C1 segment of cervical spinal cord (tissue), 14 donors: ENCODE measurements at places on chromosomes 11 and 22.

GRCh38 chr11:115544422-115544948 is 40.3 kb upstream of the CADM1 start:
- no peak for DNase-seq

- no peak for DNase-seq
Measured at GRCh38 chr22:17396516-17396915, 27.3 kb downstream of the CECR2 start.

DNA sequence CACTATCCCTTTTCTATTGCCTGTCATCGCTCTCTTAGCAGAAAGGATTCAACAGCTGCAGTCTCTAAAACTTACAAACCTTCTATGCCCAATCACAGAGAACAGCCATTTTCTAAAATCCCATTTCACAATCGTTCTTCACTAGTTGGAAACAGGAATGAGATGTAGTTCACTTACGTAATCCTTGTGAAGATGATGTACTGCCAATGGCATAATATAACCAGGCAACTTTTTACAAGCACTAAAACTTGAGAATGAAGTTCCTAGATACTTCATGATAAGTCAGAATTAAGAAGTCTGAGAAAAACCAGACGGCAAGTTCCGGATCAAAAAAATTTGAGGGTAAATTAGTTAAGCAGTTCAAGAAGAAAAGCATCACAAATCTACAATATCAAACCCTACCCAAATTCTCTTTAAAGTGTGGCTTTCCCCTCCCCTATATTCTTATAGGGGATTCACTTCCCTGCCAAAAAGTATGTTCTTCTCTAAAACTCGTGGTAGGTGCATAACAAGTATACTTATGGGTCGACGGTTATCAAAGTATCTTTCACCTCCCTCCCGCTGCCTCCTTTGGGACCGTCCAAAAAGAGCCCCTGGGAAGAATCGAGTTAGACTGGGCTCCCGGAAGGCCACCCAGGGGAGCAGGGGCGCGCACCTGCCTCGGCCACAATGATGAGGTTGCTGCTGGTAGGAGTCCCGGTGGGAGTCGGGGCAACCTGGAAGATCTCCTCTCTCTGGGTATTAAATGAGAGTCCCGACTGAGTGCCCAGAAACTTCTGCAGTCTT is 666 bp downstream of the MSANTD4 start:
- no peak for DNase-seq

DNA sequence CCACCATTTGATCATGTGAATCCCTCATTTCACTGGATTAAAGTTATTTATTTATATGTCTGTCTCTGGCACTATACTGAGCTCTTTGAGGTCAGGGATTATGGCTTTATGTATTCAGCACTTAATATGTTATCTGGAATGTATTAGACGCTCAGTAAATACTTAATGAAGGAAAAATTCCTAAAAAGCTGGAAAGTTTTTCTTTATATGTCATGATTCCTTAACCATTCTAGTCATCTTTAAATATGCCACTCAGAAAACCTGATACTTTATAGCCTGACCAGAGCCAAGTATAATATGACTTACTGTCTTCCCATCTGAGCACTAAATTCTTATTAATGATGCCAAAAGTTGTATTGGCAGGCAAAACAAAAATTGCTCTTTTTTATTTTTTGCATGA is 27.1 kb downstream of the RNF169 start:
- no peak for DNase-seq

- peak; percentile 20 for DNase-seq
Measured at GRCh38 chr11:47270331-47271271, 668 bp downstream of the MADD start.

DNA sequence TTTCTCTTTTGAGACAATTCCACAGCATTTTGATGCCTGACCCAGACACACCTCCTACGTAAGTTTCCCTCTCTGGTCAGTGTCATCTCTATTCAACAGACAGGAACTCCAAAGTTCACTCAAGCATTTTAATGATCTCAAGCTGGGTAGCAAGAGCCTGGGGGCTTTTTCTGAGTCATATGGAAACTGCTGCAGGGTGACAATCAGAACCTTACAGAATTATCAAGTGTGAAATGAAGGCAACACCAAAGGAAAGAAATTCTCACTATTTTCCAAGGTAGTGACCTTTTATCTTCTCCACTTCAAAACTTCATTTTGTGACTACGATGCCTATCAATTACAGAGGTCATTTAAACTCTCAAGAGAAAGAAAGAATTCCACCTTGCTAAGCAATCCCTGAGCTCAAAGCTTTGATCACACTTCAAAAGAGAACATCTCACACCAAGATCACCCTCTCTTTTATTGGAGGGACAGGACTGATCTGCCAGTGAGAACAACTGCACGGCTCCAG is 229.0 kb upstream of the ZC3H12C start:
- DNase-seq, result no peak

GRCh38 chr11:120587299-120587698 is 75.8 kb downstream of the GRIK4 start:
- DNase-seq, result no peak

- DNase-seq, result no peak
Measured at GRCh38 chr22:22730655-22731373, 86.4 kb downstream of the GGTLC2 start.

- no peak for DNase-seq
Measured at GRCh38 chr22:46855681-46856080, 93.2 kb downstream of the TBC1D22A start.

DNA sequence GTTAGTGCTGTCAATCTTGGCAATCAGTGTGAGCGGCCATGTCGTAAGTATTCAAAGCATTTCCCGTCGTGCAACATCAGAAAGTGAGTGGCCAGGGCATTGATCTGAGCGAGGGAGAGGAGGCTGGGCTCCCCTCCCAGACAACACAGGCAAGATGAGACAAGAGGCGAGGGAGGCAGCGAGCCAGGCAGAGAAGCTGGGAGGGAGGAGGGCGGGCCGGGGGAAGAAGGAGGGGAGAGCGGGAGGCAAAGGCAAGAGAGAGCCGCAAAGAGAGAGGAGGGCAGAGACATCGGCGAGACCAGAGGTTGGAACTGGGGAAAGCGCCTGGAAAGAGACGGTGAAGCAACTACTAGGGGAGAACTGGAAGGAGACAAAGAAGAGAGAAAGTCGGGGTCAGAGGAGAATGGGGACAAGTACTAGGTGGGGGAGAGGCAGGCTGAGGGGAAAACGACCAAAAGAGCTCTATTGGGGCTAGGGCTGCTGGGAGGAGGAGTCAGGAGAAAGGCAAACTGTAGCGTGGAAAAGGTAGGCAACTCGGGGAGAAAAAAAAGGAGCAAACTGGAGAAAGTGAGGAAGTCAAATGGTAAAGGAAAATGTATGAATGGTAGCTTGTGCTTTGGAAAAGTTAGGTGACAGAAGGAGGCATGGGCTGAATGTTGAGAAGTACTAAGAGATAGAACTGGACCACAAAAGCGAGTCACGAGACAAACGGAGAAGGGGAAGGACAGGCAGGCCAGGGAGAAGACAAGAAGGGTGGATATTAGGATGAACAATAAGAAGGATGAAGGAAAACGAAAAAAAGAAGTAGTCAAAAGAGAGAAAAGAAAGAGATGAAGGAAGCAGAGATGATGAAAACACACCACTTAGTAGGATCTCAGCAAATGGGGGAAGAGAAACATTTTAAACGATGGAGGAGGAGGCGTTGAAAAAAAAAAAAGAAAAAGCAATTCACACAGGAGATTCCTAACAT is 130.5 kb upstream of the C11orf58 start:
- DNase-seq, result no peak

GRCh38 chr11:114059984-114060391 is 477 bp downstream of the ZBTB16 start:
- DNase-seq, result no peak

DNA sequence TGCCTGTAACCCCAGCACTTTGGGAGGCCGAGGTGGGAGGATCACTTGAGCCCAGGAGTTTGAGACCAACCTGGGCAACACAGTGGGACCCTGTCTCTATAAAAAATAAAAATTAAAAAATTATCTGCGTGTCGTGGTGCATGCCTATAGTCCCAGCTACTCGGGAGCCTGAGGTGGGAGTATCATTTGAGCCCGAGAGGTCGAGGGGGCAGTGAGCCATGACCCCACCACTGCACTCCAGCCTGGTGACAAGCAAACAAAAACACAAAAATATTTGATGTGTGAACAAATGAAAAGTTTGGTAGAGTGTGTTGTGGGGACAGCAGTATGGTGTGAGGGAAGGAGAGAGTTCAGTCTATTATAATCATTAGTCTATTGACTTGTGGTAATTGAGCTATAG is 90.8 kb upstream of the PARVA start:
- no peak for DNase-seq

- no peak for DNase-seq
Measured at GRCh38 chr22:38238519-38239071, 34.2 kb downstream of the TMEM184B start.

DNA sequence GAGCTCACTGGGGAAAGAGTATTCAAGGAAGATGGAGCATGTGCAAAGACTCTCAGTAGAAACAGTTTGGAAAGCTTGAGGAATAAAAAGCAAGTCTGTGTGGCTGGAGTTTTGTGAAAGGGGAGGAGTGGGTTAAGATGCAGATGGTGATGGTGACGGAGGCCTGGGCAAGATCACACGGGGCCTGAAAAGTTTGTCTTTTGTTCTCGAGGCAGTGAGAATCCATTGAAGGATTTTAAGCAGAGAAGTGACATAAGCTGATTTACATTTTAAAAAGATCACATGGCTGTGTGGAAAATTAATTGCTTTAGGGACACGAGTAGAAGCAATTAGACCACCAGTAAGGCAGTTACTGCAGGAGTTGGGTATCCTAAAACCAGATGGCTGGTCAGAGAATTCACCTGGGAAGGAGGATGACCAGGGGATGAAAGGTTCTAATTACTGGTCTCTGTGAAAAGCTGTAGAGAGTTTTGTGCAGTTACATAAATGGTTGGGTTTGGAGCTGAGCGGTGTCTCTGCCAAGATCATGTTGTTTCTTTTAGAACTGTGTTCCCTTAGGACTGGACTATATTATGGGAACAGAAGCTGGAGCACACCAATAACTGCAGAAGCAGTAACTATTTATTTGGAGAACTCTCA is 7.1 kb downstream of the RRP8 start:
- DNase-seq, result peak; percentile 27

DNA sequence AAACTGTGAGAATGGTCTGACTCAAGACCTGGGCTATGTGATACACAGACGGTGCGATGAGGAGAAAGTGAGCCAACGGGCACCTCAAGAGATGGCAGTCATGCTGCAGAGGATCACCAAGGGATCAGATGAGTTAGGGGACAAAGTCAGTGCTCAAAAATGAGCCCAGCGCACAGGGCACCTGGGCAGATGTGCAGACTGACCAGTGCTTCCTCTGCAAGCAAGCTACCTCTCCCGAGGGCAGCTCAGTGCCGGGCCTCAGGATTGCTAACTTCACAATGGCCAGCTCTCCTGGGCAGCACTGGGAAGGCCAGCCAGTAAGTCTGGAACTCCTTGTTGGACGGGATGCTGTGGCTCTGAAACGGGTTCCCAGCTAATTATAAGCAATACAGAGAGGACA is 15.3 kb downstream of the HDHD5 start:
- no peak for DNase-seq

- no peak for DNase-seq
Measured at GRCh38 chr11:86816251-86816726, 15.9 kb downstream of the PRSS23 start.

- no peak for DNase-seq
Measured at GRCh38 chr22:38266120-38266519, 6.7 kb downstream of the TMEM184B start.

DNA sequence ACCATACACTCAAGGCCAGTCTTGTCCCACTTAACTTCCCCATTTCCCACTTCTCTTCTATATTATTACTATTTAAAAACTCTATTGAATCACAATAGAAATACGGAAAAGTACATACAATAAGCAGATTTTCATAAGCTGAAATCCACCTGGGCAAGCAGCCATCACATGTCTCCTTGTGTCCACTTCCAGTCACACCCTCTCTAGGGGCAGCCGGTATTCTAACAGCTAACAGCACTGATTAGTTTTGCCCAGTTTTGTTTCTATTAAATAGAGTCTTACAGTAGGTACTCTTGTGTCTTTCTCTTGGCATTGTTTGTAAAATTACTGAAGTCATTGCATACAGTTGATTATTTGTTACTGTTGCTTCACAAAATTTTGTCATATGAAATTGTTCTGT is 37.8 kb downstream of the PPP6R3 start:
- no peak for DNase-seq

GRCh38 chr11:72721689-72722049 is 30.5 kb downstream of the ARAP1 start:
- no peak for DNase-seq

DNA sequence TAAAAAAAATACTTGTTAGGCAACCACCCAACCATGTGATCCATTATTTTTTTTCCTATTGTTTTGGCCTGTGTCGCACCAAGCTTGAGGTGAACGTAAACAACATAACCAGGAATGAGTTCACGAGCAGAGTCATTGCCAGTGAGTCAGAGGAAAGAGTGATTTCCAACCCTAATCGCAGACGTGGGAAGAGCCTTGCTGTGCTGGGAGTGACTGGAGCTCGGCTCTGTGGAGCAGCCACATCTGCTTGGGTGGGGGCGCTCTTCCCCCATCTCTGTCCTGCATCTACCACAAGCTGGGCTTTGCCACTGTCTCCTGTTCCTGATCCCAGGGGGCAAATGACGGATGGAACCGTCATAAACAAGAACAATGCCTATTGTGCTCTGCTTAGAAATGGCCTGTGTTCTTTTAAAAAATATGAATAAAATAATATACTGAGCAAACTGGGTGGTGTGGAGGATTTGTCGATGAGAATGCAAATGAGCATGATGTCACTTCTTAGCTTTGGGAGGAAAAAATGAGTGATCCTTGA is 210.0 kb downstream of the KIRREL3 start:
- peak; percentile 56 for DNase-seq

GRCh38 chr11:3786781-3787428 is 10.4 kb downstream of the NUP98 start:
- DNase-seq, result no peak

DNA sequence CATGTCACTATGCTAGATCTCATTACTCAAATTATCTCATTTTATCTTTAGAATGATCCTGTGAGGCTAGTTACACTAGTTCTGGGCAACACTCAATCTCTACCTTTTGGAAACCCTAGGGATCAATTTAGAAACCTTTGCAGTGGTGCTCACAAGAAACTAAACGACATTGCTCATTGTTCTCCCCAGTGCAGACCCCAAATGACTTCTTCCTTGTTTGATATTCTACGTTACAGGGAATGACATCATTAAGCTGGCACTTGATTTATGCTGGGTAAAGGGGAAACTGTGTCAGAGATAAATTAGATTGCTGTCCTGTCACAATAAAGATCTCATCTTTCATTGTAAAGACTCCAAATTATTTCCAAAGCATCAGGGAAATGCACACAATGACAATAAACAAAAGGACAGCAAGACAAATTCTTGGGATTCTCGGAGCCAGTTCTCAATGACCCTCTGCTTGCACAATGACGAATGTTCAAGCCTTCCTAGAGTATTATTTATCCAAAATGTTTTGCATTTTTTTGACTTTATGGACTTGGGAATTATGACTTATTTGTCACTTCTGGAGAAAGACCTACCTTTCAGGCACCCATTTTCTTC is 1121.8 kb upstream of the TENM4 start:
- no peak for DNase-seq

- no peak for DNase-seq
Measured at GRCh38 chr22:50086526-50086925, 1.3 kb upstream of the MLC1 start.
